Gastroesophageal sphincter (tissue), 4 donors: ENCODE measurements at places on chromosomes 11 and 22. TPM values are rescaled to one million over a fixed set of nuclear protein-coding genes. Genes with fewer than 3 reads are reported as not detected.
A peak's percentile ranks its signal among the peaks of the same experiment; 100 is the strongest.

GRCh38 chr11:70111269-70112016 is 33.3 kb downstream of the ANO1 start:
- no peak for ATAC-seq

DNA sequence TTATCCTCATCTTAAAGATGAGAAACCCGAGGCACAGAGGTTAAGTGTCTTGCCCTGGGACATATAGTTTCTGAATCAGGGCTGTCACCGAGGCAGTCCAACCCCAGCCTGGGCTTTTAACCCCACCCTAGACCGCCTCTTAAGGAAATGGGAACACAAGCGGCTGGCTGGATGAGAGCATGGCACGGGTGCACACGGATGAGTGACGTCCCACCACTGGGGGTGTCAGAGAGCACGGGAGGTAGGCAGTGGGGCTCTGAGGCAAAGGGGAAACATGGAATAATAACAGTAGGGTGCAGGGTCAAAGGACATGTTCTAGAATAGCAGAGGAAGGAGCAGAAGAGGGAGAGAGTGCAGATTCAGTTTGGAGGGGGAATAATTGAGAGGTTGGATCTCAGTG is 22.3 kb downstream of the PPFIBP2 start:
- no peak for ATAC-seq

DNA sequence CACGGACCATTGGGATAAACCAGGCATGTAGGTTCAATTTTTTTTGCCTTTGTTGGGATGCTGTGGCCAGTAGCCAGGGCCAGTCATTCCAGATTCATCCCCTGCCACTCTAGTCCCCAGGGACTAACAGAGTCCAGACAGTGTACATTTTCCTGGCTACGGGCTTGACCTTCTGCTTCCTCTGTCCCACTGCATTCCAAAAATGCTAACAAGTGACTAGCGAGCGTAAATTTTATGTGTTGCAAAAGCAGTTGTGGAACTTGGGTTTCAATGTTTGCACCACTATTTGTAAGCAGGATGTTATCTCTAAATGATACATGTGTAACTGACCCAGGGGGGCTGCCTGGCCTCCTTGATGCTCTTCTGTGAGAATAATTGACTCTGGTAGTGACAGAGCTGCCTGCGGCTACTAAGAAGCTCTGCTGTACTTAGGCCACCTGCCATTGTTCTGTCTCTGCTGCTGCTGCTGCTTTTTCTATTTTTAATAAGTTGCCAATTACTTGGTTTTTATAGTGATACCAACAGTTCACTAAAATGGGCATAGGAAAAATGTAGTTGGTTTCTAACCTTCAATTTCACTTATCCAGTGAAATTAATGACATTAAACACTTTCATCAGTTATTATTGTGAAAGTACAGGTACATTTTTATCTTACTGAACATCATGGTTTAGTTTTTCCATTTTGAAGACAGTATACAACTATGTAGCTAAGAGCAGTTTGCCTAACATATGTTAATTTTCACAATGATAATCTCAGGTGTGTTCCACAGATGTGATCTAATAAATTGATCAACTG is 26.8 kb downstream of the TNRC6B start:
- peak; percentile 74 for ATAC-seq

DNA sequence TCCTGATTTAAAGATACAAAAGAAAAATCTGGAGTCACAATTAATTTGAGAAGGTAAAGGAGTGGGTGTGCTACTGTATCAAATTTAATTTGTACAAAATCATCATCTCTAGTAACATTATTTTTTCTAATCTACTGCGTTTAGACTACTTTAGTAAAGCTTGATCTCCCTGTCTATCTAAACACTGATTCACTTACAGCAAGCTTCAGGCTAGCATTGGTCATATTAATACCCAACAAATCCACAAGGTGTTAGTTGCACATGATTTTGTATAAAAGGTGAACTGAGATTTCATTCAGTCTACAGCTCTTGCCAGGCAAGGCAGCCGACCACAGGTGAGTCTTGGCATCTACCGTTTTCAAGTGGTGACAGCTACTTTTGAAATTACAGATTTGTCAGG is at the start of gene FSHB:
TSS of gene FSHB (plus strand) at position 301 of the 400 bp plus-strand sequence. CDS start 889 bp downstream, outside the sequence.
- ATAC-seq = no peak

GRCh38 chr11:130327716-130328115 is 13.0 kb upstream of the ZBTB44 start:
- no peak for ATAC-seq

- peak; percentile 58 for ATAC-seq
These were observed 27.5 kb downstream of the KIAA0930 start for GRCh38 chr22:45212992-45213751.

- ATAC-seq = no peak
These were observed 8.7 kb downstream of the CAPN5 start for GRCh38 chr11:77075425-77075905.

- ATAC-seq = no peak
These were observed 19.9 kb downstream of the TRIM44 start for GRCh38 chr11:35682230-35683173.

The LARGE2 gene
- not detected for total RNA-seq

The MS4A12 gene
- not detected for total RNA-seq

The CDK2AP2 gene
- 60.0 TPM for total RNA-seq
